ENCODE measurements at places on chromosomes 1 and 21. TPM values are rescaled to one million over a fixed set of nuclear protein-coding genes. Genes with fewer than 3 reads are reported as not detected.

Gene ETNK2
- total RNA-seq = 24.5 TPM

Gene ATP1A4
- total RNA-seq = not detected

Gene C1orf167
- not detected for total RNA-seq

Gene FUBP1
- total RNA-seq = 77.1 TPM

Gene FGR
- total RNA-seq = 7.8 TPM

Gene DIRAS3
- total RNA-seq = 0.92 TPM

Gene RGS8
- total RNA-seq = not detected

Gene FNBP1L
- 10.6 TPM for total RNA-seq

Gene IFNLR1
- 6.4 TPM for total RNA-seq

Gene OR4F16
- not detected for total RNA-seq

Gene PLA2G2C
- total RNA-seq = not detected

Gene HCRTR1
- total RNA-seq = not detected

Gene SLC39A1
- 70.3 TPM for total RNA-seq

Gene OR6K3
- total RNA-seq = not detected

Gene SPRR2B
- not detected for total RNA-seq

Gene KDF1
- 1.0 TPM for total RNA-seq

Gene DPYD
- total RNA-seq = 56.6 TPM

Gene OPRD1
- total RNA-seq = not detected

Gene ZFP69B
- 0.79 TPM for total RNA-seq

Gene PKN2
- total RNA-seq = 20.7 TPM

Gene CELA2B
- total RNA-seq = not detected

Gene DNASE2B
- not detected for total RNA-seq

Gene SV2A
- total RNA-seq = 0.25 TPM

Gene RAB3B
- total RNA-seq = 0.17 TPM

Gene LPAR3
- 0.56 TPM for total RNA-seq

Gene RER1
- 43.5 TPM for total RNA-seq

Gene STUM
- total RNA-seq = 0.14 TPM

Gene LCE1A
- not detected for total RNA-seq

Gene HYI
- total RNA-seq = 26.9 TPM

Gene LCE1B
- total RNA-seq = not detected

Gene TNFSF4
- 2.1 TPM for total RNA-seq

Gene OR10R2
- total RNA-seq = not detected

Gene CHRM3
- total RNA-seq = 2.3 TPM

Gene OSBPL9
- total RNA-seq = 62.5 TPM

Gene STRIP1
- total RNA-seq = 22.8 TPM

Gene RAB42
- total RNA-seq = 1.1 TPM

Gene SERTAD4
- under 0.01 TPM for total RNA-seq

Gene CYP2J2
- 70.0 TPM for total RNA-seq

Gene RHOU
- 11.3 TPM for total RNA-seq

Gene LDLRAD1
- total RNA-seq = not detected

Gene VCAM1
- 159 TPM for total RNA-seq

Gene SPRR3
- total RNA-seq = not detected

Gene AMY1A
- not detected for total RNA-seq

Gene TMPRSS3
- 0.50 TPM for total RNA-seq
